ENCODE measurements at places on chromosomes 2 and 18.

DNA sequence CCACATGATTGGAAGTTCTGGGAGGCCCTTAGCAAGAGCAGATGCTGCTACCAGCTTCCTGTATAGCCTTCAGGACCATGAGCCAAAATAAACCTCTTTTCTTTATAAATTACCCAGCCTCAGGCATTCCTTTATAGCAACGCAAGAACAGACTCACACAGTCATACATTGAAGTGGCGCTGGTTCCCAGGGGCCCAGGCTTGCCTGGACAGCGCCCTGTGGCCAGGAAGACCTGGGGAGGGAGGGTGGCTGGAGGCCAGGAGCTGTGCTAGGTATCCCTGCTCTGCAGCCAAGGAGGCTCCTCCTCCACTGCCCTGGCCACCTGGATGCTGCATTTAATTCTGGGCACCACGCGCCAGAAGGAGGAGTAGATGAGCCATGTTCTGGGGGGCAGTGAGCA, 98.1 kb downstream of the AGAP1 start:
- DNase-seq: no peak

- DNase-seq: no peak
Observed at GRCh38 chr2:231597014-231597611, 4.4 kb downstream of the TEX44 start.

DNA sequence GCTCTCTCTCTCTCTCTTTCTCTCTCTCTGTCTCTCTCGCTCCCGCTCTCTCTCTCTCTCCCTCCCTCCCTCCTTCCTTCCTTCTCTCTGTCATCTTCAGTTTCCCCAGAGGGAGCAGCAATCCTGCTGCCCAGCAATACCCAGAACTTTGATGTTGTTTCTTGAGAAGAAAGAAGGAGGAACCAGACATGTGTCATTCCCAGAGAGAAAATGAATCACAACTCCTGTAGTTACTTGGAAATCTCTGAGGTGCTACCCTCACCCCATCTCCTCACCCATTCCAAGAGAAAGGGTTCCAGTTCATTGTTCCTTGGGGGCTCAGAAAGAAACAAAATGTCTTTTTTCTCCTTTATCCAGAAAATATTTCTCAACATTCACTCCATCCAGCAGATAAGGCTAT, 449.1 kb downstream of the TNS1 start:
- DNase-seq: no peak

DNA sequence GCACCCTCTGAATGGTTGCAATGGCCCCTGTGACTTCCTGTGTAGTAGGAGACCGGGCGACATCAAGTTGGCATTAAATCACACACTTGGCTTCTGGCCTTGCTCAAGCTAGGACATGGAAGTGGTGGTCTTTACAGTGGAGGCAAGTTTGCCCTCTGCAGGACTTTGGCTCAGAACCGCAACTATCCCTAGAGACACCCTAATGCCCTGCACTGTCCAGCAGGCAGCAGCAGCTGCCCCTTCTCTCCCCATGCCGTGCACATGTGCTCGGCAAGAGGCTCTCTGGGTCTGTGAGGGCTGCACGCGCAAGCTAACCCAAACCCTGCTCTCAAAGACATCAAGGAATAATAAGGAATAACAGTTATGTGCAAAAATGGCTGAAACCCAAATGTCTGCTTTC, 106.5 kb downstream of the COL6A3 start:
- DNase-seq: no peak

GRCh38 chr18:11502368-11502767, 107.0 kb upstream of the SLC35G4 start:
- DNase-seq: no peak

DNA sequence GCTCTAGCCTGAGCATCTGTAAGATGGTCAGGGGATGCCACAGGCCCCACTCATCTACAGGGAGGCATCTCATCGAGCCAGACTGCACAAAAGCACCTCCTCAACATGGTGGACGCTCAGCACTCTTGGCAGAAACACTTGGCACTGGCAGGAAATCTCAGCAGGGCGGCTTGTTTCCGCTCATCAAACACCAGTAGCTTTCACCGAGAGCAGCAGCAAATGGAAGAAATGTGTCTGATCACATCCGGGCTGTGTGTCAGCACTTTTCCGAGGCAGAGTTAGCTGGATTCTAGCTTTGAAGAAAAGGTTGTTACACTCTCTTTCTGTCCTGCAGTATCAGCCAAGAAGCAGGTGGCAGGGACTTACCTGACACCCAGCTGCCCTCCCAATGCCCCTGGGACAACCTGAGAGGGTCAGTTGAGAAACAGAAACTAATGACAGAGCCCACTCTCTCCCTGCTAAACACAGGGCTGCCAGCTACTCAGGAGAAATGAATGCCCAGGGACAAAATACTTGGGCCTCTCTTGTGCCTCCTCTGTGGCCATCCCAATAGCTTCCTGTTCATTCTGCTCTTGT, 68.9 kb upstream of the FZD7 start:
- DNase-seq: no peak

GRCh38 chr2:31729442-31730092, 148.8 kb upstream of the SRD5A2 start:
- DNase-seq: no peak

DNA sequence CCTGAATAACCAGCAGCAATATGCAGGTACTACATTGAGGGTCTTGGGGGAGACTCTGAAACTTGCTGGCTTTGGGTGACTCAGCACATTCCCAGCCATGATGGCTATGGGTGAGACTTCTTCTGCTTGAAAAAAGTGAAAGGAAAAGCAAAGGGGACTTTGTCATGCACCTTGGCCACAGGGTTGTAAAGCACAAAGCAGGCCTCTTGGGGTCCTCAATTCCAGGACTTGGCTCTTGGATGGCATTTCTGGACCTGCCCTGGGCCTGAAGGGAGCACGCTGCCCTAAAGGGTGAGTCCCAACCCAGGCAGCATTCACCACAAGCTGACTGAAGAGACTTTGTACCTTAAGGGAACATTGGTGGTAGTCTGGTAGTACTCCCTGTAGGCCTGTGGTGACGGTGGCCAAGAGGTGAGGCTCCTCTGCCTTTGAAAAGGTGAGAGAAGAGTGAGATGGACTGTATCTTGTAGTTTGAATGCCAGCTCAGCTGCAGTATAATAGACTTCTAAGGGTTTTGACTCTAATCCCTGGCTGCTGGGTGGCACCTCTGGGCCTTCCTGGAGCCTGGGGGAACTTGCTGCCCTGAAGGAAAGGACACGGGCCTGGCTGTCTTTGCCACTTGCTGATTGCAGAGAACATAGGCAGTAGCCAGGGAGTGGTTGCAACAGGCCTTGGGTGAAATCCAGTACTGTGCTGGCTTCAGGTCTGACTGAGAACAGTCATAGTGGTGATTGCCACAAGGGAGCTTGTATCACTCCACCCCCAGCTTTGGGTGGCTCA, 36.5 kb upstream of the CYTIP start:
- peak; percentile 51 for DNase-seq

GRCh38 chr18:64331419-64331818, 182.5 kb upstream of the LINC00305 start:
- no peak for DNase-seq

GRCh38 chr2:155442088-155442487, 743.6 kb downstream of the KCNJ3 start:
- no peak for DNase-seq

- no peak for DNase-seq
Observed at GRCh38 chr2:109592905-109593304, 20.9 kb downstream of the SEPTIN10 start.

All from stimulated activated CD4-positive, alpha-beta T cell treated with anti-CD3 and anti-CD28 coated beads, Interleukin-15, amount 100 ng/mL, for 48 hours (primary cell).